ENCODE measurements at places on chromosomes 4 and X.

DNA sequence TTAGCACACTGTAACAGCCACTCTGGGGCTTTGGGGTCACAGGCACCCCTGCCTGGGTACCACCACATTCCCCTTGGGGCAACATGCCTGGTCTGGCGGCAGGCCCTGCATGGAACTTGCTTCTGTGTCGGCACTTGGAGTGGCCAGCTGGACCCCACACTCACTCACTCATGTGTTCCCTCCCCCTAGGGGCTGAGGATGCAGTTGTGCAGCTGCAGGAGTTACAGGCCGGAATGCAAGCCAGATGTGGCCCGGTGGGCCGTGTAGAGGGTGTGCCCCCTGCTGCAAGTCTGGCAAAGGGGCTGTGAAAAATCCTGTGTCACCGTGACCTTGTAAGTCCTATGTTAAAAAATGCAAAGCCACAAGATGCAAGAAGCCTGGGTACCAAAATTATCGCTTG, 34.2 kb downstream of the ATXN3L start:
- DNase-seq = no peak

GRCh38 chr4:96519291-96519690, 679.4 kb downstream of the PDHA2 start:
- no peak for DNase-seq

DNA sequence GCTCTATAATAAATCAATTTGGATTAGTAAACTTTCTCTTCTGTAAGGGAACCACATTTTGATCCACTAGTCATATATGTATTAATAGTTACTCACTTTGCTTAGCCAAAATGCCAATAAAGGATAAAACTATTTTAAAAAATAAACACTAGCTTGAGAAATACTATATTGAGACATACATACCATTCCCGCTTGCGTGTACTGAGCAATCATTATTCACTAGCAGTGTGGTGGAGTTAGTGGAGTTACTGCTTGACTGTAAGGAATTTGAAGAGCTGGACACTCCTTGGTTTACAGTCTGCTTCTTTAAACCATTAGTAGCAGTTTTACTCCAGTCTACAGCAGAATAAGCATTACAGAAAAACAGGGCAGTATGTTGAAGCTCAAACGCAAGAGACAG, 10.8 kb upstream of the PHKA2 start:
- DNase-seq = no peak

GRCh38 chrX:152103866-152104265, 34.5 kb downstream of the MAGEA10 start:
- DNase-seq = no peak

DNA sequence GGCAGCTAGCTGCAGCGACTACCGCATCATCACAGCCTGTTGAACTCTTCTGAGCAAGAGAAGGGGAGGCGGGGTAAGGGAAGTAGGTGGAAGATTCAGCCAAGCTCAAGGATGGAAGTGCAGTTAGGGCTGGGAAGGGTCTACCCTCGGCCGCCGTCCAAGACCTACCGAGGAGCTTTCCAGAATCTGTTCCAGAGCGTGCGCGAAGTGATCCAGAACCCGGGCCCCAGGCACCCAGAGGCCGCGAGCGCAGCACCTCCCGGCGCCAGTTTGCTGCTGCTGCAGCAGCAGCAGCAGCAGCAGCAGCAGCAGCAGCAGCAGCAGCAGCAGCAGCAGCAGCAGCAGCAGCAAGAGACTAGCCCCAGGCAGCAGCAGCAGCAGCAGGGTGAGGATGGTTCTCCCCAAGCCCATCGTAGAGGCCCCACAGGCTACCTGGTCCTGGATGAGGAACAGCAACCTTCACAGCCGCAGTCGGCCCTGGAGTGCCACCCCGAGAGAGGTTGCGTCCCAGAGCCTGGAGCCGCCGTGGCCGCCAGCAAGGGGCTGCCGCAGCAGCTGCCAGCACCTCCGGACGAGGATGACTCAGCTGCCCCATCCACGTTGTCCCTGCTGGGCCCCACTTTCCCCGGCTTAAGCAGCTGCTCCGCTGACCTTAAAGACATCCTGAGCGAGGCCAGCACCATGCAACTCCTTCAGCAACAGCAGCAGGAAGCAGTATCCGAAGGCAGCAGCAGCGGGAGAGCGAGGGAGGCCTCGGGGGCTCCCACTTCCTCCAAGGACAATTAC, 1.4 kb downstream of the AR start:
- DNase-seq = no peak

- DNase-seq = no peak
Measured at GRCh38 chr4:172495769-172496168, 672.8 kb upstream of the GALNT7 start.

DNA sequence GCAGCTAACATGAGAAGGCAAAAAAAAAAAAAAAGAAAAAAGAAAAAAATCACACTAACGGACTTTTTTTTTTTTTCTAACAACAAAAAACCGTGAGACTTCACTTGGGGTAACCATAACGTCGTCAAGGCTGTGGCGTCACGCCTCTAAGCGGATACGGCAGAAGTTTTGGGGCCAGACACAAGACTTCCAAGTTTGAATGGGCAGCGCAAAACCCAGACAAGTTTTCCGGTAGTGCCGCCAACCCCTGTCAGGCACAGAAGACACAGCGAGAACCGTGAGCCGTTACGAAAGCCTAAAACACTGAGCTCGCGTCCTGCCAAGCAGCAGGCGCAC, 556 bp upstream of the SMARCA5 start:
- DNase-seq = no peak

GRCh38 chrX:47224896-47225290, 6.4 kb downstream of the CDK16 start:
- no peak for DNase-seq

- DNase-seq = no peak
Measured at GRCh38 chr4:75494563-75494962, 19.6 kb downstream of the RCHY1 start.
